Sciatic nerve (tissue), 2 donors: ENCODE measurements at places on chromosomes 5 and 9.

DNA sequence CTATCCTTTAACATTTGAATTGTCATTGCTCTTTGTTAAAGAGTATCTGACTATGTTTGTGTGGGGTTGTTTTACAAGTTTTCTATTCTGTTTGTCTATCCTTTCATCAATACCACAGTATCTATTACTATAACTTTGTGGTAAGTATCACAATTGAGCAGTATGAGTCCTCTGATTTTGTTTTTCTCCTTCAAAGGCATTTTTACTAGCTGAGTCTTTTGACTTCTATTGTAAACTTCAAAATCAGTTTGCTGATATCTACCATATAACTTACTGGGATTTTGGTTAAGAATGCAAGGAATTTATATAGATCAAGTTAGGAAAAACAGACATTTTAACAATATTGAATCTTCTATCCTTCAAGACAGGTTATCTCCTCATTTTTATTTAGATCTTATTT lies 789.8 kb upstream of the PTPRD start:
- DNase-seq = no peak

GRCh38 chr9:109179801-109180523 lies 12.9 kb upstream of the FRRS1L start:
- DNase-seq = no peak

GRCh38 chr9:133825555-133826218 lies 87.5 kb upstream of the SARDH start:
- no peak for DNase-seq

DNA sequence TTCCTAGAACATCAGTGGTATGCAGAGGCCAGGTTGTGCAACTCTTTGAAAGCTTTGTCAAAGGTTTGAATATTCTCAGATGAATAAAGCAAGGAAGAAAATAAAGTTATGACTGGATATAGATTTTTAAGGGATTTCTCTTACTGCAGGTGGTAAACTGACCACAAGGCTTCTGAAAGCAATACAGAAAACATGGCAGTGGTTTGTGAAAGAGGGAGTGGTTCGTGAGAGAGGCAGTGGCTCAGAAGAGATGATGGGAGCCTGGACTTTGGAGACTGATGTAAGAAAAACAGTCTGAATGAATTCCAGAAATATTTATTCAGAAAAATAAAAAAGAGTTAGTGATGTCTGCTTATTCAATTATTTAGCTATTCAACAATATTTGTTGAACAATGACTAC lies 380.4 kb upstream of the CTNND2 start:
- DNase-seq = no peak

DNA sequence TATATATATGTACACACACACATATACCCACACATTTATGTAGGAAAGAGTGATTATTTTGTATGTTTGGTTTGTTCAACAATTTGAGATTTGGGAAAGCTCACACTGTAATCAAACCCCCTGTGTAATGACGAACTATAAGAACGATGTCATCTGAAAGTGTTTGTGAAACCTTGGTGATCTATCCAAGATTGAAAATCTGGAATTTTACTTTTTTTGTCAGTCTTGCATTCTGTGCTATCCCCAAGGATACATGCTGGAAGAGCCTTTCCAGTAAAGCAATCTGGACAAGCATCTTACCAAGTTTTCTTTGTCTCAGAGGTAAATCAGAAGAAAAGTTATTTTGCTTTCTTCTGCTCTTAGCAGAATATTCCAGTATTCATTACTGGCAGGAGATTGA lies 23.3 kb downstream of the SGCD start:
- DNase-seq = no peak

DNA sequence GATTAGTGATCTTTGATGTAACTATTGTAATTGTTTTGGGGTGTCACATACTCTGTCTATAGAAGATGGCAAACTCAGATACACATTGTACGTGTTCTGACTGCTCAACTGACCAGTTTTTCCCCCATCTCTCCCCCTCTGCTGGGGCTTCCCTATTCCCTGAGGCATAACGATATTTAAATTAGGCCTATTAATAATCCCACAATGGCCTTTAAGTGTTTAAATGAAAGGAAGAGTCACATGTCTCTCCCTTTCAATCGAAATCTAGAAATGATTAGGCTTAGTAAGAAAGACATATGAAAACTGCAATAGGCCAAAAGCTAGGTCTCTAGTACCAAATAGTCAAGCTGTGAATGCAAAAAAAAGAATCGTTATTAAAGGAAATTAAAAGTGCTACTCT lies 265.6 kb downstream of the TMEM232 start:
- no peak for DNase-seq

GRCh38 chr9:36905101-36906066 lies 128.7 kb downstream of the PAX5 start:
- DNase-seq = no peak

DNA sequence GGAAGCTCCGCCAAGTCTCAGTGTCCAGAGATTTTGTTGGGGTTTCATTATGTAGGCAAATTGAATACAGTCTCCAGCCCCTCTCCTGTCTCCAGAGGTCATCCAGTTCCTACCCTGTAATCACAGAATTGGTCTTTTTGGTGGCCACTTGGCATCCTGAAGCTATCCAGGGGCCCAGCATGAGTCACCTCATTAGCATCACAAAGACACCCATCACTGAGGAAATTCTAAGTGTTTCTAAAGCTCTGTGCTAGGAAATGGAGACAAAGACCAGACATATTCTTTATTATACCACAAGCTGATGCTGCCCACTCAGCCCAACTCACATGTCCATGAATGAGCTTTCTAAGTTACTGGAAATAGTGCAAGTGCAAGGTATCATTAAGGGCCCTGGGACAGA lies 229.9 kb downstream of the DOCK8 start:
- DNase-seq = no peak

DNA sequence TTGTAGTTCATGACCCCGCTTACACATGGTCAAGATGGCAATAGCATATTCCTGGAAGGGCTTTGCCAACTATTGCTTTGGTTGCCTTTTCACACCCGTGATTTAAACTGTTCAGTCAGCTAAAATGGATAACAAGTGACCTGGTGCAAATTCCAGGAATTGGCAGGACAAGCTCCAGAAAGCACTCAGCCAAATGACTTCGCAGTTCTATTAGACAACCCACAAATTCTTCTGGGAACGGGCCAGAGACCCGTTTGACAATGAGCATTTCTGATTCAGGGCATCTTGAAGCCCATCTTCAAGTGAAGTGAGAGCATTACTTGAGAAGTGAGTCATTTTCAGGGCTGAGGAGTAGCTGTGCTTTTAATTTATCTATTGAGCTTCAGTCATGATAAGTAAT lies 165.0 kb downstream of the DROSHA start:
- no peak for DNase-seq

GRCh38 chr5:132277971-132278853 lies 16.0 kb upstream of the SLC22A4 start:
- DNase-seq = no peak

DNA sequence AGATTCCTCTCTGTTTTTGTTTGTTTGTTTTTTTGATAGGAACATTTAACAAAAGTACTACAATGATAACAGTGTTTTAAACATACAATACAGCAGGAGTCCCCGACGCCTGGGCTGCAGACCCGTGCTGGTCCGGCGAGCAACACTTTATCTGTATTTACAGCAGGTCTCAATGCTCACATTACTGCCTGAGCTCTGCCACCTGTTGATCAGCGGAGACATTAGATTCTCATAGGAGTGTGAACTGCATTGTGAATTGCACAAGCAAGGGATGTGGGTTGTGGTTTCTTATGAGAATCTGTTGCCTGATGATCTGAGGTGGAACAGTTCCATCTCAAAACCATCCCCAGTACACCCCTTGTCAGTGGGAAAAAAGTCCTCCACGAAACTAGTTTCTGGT lies 1068.5 kb upstream of the CDH10 start:
- DNase-seq = no peak

DNA sequence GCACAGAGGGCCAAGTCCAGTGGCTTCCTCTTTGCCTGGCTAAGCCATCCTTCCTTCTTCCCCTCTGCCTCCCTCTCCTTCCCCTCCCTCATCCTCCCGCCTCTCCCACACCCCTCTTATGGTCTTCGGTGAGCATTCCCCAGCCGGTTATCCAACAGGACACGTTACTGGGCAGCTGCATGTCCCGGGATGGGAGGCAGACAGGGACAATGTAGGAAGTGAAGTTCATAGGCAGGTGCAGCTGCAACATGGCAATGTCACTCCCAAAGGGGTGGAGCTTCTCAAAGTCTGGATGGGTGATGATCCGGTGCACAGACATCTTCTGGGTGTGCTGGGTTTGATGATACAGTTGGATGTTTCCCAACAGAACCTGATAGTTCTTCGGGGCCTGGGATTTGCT lies 71.4 kb upstream of the SPTLC1 start:
- no peak for DNase-seq

DNA sequence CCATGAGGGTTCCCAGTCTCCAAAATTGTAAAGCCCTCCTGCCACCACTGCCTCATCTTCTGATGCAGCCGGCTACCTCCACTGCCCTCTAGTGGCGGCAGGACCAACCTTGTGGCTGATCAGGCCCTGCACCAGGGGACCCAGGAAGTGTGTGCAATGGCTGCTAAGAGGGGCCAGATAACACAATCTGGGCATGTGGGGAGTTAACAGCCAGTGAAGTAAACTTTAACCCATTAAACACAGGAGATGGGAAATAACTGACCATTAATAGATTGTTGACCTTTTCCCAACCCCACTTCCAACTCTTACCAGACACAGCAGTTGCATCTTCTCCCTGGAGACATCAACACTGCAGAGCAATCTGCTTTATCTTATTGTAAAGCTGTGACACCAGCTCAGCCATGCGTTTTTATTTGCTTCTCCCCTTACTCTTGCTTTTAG lies 63.3 kb downstream of the FREM1 start:
- DNase-seq = peak; percentile 71

DNA sequence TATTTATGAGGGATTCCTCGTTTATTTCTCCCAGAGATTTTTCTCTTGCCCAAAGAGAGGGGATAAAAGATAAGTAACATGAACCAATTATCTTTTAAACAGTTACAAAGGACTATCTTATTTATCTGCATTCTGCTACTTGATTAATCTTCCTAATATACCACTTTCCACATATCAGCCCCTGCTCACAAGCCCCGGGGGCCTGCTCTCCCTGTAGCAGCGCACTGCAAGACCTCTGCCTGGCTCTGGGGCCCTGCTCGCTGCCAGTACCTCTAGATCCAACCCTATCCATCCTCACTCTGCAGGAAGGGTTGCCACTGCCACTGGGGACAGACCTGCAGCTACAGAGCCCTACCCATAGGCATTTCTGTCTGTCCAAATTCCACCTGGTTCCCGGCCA lies 75.3 kb downstream of the MED27 start:
- no peak for DNase-seq

- DNase-seq = no peak
These were observed 175.7 kb downstream of the ARHGAP26 start for GRCh38 chr5:142945845-142946244.

GRCh38 chr5:138648841-138649240 lies 73.6 kb upstream of the HSPA9 start:
- DNase-seq = no peak

- DNase-seq = no peak
These were observed 36.2 kb upstream of the GZMA start for GRCh38 chr5:55066277-55066676.

DNA sequence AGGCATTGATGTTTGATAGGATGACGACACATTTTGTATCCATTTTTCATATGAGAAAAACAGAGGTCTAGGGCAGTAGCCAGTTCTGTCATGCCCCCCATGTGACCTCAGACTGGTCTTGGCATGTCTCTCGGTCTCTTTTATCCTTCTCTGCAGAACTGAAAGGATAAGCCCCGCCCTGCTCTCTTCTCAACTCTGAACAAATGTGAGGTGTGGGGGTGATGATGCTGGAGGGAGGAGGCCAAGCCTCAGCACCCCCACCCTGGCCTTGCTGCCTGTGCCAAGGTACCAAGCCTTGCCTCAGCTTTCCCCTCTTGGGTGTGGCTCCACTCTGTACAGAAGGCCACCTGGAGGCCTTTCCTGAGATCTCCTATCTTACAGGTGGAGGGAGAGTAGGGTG lies 19.5 kb upstream of the CRB2 start:
- no peak for DNase-seq

DNA sequence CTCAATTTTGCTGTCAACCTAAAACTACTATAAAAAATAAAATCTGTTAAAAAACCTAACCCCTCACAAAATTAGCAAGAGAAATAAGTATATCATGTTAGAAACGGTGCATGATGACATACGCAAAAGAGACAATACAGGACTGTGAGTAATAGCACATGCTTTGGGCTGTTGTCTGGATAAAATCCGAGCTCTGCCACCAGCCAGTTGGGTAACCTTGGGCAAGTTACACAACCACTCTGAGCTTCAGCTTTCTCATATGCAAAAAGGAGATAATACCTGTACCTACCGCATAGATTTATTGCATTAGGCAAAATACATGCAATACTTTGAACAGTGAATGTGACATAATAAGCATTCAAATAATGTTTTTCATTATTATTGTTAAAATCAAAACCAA lies 481.7 kb downstream of the TLE1 start:
- DNase-seq = no peak
